Bronchial epithelial cell (primary cell): ENCODE measurements at places on chromosomes 5 and 9.
A peak's percentile ranks its signal among the peaks of the same experiment; 100 is the strongest.

- no peak for DNase-seq
Measured at GRCh38 chr9:77276799-77277198, 99.5 kb downstream of the VPS13A start.

DNA sequence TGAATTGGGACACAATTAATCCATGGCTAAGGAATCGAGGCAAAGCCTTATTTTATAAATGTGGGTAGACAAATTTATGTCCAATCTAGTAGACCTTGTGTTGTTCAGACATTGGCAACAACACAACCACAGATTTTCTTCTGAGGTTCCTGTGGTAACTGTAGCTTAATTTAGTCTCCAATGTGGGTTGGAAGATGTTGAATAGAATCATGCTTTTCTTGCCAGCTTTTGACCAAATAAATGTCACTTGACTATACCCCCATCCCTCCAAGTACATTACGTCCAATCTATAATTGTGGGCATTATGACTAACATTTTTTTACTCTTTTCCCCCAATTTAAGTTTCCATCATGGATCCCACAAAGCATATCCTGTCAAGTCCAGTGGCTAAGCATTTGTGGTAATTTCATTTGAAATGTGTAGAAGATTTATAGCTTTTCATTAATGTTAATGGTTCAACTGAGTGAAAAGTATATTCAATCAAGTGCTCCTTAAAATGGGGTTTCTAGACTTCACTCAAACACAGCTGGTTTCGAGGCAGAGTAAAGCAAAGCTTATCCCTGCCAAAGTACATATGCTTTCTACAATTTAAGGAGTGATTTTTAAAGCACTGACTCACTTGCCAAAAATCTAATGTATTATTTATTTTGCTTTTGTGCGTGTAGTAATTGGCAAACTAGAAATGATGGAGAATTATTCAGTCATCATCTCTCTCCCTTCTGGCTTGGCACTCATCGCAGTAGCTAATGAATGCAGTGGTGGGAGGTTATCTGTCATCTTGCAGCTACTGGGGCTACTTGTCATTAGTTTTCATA lies 141.8 kb downstream of the FAM174A start:
- DNase-seq: peak; percentile 10

DNA sequence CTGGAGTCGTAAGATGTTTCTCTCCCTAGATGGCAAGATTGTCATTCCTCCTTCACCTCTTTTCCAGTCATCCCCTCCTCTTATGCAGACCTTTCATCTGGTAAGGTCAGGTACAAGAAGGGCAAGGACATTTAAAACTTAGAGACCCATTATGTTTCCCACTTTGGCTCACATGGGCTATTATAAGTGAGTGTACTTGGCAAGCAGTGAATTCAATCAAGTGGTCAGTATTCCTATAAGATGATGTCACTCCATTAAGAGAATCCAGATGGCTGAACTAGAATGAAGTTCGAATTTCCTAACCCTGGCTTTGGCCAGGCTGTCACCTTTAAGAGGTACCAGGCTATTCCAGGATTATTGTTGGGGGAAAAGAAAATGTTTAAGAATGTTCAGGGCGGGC lies 32.2 kb downstream of the ZNF131 start:
- DNase-seq: no peak

- DNase-seq: no peak
Measured at GRCh38 chr9:89623925-89624420, 19.2 kb downstream of the GADD45G start.

- DNase-seq: no peak
Measured at GRCh38 chr5:40559306-40559705, 120.4 kb upstream of the PTGER4 start.

- no peak for DNase-seq
Measured at GRCh38 chr9:134694714-134695113, 53.1 kb downstream of the COL5A1 start.
